Epithelial cell of prostate (primary cell): ENCODE measurements at places on chromosomes 5 and 9.

DNA sequence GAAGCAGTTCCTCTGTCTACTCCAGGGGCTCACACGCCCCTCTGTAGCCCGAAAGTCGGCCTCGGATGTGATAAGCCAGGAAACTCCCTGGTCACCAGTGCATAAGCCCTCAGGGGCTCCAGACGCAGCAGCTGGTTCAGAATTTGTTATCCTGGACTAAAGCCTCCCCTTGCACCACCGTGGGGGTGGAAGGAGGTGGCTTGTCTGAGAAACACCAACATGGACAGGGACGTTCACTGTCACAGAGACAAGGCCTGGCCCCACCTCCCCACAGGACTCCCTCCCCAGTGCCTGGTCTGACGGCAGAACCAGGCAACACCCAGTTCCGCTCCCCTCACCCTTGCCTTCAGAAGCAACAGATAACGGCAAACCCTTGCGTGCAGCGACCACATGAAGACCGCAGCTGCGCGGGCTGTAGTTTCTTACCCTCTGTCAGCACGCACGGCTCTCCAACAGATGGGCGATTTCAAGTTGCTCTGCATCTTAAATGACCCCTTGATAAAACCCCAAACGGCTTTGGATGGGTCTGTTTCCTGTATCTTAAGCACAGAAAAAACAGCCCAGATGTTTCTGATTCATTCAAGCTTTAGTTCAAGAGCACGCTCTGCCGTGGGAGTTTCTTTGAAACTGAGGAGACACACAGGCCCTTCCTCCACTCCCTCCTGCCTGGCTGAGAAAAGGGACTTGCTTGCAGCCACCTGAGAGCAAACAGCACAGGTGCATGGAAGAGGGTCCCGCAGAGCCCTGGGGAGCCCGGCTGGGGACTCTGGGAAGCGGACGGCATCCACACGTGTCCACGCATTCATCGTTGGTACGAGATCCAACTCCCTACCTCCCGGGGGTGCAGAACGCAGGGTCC, 44.7 kb upstream of the NKD2 start:
- no peak for DNase-seq

DNA sequence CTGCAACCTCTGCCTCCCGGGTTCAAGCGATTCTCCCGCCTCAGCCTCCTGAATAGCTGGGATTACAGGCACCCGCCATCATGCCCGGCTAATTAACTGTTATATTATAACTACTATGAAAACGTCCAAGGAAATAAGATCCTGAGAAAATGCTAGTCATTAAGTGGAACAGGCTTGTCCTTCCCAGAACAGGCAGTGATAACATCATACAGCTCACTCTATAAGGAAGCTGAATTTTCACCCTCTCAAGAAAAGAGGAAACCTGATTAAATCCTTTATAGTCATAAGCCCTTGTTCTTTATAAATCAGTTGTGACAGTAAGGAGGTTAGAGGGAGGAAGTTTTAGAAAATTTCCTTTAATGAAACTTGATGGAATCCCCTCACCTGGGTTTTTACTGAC, 163.9 kb upstream of the CLINT1 start:
- no peak for DNase-seq

GRCh38 chr9:118262191-118262590, 558.0 kb downstream of the TLR4 start:
- no peak for DNase-seq

DNA sequence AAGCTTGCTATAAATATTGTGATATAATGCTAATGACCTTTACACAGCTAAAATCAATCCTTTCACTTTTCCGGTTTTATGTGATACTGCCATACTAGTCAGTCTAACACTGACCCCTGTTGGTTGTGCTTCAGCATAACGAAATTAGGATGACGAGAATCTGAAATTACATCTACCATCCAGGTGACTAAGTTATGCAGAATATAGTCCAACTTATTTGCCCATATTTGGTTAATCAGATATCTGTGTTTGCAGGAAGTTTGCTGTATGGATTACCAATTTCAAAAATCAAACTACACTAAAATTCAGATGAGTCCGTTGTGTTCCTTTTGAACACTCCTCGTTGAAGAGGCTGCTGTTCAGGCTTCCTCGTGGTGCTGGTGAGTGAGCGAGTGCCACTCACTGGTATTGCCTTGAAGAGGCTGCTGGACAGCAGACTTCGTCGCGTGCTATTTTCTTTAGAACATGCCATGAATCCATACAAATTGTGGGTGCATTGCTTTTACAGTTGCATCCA, 32.5 kb downstream of the TENT4A start:
- no peak for DNase-seq

DNA sequence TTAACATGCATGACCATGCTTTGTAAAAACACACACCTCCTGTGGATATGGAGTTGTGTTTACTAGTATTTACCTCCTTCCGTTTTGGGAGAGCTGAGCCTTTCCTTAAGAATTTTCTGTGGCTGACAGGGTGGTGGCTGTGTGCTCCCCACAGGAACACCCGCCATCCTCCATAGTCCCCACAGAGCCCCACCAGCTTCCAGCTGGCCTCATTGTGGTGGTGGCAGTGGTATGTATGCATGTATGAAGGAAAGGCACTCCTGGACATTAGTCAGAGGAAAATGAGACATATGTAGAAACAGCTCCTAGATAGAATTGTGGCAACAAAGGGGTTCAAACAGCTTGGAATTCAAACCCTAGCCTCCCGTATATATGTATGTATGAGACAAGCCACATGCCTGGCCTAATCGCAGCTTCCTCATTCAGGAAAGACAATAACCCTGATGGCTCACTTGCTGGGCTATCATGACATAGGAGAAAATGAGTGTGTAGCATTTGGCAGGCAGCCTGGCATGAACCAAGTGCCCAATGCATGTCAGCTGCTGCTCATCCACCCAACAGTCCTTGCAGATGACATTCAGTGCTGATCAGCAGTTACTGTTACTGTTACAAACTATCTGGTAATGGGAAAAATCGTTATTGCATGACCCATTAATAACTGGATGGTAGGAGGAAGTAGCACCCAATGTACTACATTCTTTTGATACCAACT, 459.7 kb downstream of the EBF1 start:
- no peak for DNase-seq

- no peak for DNase-seq
These were observed 58.4 kb upstream of the PITX1 start for GRCh38 chr5:135092476-135092875.

DNA sequence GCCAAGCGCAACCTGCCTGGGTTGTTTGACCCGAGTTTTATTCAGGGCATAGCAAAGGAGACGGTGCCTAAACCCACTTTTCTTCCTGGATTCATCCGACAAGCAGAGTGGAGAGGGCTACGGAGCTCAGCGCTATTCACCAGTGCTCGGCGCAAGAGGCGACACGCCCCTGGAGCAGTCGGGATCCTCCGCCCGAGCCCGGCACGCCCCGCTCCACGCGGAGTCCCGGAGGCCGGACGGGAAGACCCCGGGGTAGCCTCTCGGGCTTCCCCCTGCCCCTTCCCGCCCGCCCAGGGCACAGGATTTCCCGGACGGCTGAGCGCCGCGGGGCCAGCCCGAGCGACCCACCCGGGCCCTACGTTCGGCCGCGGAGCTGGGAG, 427 bp downstream of the SERINC5 start:
- no peak for DNase-seq

GRCh38 chr9:126144196-126144595, 182.4 kb upstream of the MVB12B start:
- DNase-seq = no peak

GRCh38 chr5:153640293-153640692, 149.8 kb downstream of the GRIA1 start:
- DNase-seq = no peak
